ENCODE measurements at places on chromosomes 12 and 14.
A peak's percentile ranks its signal among the peaks of the same experiment; 100 is the strongest.

GRCh38 chr12:66312189-66312588, 9.9 kb downstream of the HELB start:
- no peak for DNase-seq

DNA sequence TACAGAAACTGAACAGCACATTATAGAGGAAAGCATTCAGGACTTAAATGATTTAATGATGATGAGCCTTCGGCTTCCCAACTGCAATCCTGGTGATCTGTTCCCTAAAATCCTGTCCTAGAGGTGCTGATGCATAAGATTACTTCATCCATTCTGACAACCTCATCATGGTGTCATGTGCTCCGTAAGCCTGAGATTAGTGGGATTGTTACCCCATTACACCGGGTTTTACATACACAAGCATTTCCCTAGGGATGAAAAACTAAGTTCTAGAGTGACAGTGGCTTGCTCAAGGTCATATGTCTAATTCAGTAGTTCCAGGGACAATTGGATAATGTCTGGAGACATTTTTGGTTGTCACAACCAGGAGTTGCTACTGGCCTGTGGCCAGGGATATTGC, 2.5 kb upstream of the RNASE13 start:
- no peak for DNase-seq

- DNase-seq, result no peak
Measured at GRCh38 chr12:110921262-110921661, 883 bp upstream of the MYL2 start.

DNA sequence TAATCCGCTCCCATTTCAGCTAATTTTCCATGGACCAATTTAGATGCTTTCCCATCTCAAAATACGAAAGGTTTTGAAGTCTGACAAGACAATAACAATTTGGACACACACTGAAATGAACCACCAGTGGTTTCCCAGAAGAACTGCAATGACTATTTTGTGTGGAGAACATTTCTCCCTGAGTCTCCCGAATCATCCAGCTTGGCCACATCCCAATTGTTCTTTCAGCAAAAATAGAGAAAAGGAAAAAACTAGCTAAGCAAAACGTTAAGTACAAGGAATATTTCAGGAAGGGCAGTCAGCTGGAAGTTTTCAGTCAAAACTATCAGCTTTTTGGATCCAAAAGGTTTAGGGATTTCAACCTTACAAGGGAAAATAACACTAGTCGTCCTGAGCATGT, 390.6 kb downstream of the KCNH5 start:
- DNase-seq, result no peak

GRCh38 chr12:58425481-58426392, 484.4 kb downstream of the ATP23 start:
- DNase-seq, result no peak

GRCh38 chr12:89328151-89329030, 23.9 kb downstream of the DUSP6 start:
- no peak for DNase-seq

DNA sequence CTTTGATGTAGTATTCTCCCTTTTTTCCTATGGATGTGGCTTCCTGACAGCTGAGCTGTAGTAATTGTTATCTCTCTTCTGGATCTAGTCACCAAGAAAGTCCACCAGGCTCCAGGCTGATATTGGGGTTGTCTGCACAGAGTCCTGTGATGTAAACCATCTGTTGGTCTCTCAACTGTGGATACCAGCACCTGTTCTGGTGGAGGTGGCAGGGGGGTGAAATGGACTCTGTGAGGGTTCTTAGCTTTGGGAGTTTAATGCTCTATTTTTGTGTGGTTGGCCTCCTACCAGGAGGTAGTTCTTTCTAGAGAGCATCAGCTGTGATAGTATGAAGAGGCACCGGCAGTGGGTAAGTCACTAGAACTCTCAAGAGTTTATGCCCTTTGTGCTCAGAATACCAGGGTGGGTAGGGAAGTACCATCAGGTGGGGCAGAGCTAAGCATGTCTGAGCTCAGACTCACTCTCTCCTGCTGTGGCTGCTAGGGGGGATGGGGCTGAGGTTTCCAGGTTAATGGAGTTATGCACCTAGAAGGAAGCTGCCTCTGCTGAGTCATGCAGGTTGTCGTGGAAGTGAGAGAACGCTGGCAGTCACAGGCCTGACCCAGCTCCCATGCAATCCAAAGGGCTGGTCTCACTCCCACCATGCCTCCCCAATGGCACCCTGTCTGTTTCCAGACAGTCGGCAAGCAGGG, 3.0 kb upstream of the TAS2R14 start:
- DNase-seq, result no peak

- no peak for DNase-seq
Measured at GRCh38 chr14:72559202-72559601, 334.7 kb downstream of the DPF3 start.

- DNase-seq, result no peak
Measured at GRCh38 chr12:108403952-108404351, 64.8 kb upstream of the CMKLR1 start.

DNA sequence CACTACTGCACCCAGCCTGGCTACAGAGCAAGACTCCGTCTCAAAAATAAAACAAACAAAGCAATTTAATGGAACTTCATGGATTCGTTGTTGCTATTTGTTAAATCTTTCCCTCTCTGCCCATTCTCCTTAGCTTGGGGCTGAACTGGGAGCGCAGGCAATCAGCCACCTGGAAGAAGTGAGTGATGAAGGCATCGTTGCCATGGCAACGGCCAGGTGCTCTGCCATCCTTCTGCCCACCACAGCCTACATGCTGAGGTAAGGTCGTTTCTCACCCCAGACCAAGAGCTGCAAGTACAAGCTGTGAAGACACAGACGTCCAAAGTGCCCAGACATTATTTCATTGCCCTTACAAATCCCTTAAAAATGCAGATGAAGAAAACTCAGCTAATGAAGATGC, 19.1 kb downstream of the AMDHD1 start:
- DNase-seq, result no peak

DNA sequence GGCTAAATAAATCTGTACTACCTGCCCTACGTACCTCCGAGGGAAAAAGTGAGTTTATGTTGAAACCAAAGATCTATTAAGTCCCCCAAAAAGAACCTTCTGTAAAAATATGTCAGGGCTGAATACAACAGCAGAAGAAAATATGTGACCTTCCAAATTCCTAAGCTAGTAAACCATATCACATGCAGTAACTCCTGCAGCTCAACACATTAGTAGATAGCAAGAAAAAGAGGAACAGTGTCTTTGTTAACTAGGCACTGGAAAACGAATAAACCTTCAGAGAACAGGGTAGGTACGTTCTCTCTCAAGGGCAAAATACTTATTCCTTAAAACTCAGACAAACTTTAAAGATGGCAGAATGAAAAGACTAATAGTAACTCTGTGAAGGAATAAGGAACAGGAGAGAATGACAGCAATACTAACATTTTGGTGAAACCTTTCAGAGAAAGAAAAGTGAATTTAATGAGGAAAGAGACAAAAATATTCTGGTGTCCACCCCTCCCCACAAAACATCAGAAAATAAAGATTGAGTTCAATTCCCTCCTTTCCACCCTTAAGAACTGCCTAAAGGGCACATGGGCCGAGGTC, 18.0 kb downstream of the CBX5 start:
- DNase-seq, result no peak

- DNase-seq, result no peak
Measured at GRCh38 chr12:90410962-90411361, 544.0 kb downstream of the CCER1 start.

DNA sequence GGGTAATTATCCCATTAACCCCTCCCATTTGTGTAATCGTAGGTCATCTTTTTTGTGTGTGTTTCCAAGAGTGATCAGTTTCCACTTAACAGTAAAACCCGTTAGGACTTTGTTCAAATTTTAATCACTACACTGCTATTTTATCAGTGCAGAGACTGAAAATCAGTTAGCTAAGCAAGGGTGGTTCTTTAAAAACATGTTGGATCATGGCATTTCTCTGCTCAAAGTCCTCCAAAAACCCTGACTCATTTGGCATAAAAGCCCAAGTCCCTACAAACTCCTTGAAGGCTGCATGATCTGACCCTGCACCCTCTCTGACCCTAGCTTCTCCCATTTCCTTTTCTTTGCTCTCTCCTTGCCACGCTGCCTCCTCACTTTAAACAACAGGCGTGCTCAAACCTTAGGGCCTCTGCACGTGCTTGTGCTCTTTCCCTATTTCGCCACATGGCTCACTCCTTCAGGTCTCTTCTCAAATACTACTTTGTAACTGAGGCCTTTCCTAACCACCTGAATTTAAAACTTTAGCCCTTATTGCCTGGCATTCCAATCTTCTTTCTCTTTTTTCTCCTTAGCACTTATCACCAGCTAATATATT, 13.2 kb upstream of the OVCH1 start:
- DNase-seq, result no peak

- DNase-seq, result no peak
Measured at GRCh38 chr14:70999117-70999516, 91.9 kb downstream of the PCNX1 start.

- DNase-seq, result no peak
Measured at GRCh38 chr14:105865266-105865903, 339.0 kb downstream of the TMEM121 start.

DNA sequence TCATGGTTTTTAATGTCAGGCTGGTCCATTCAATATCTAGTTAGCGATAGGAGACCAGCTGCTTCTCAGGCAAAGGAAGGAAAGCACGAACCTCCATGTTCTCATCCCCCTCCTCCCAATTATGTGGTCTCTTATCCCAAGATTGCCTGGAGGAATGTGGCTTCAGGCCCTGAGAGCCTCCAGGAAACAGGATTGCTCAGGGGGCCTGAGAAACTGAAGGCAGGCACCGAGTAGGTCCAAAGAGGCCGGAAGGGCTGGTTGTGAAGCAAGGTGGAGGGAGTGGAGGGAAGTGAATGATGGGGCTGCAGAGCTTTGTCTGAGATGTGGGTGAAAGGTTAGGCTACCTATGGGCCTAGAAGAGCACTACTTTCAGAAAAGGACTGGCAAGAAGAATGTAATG, 188.2 kb upstream of the DDHD1 start:
- DNase-seq, result no peak

- no peak for DNase-seq
Measured at GRCh38 chr14:73325630-73326299, 88.5 kb downstream of the PAPLN start.

GRCh38 chr14:101442451-101442850, 118.8 kb upstream of the DIO3 start:
- DNase-seq, result peak; percentile 68

GRCh38 chr14:100134586-100134985, 24.9 kb downstream of the DEGS2 start:
- no peak for DNase-seq

DNA sequence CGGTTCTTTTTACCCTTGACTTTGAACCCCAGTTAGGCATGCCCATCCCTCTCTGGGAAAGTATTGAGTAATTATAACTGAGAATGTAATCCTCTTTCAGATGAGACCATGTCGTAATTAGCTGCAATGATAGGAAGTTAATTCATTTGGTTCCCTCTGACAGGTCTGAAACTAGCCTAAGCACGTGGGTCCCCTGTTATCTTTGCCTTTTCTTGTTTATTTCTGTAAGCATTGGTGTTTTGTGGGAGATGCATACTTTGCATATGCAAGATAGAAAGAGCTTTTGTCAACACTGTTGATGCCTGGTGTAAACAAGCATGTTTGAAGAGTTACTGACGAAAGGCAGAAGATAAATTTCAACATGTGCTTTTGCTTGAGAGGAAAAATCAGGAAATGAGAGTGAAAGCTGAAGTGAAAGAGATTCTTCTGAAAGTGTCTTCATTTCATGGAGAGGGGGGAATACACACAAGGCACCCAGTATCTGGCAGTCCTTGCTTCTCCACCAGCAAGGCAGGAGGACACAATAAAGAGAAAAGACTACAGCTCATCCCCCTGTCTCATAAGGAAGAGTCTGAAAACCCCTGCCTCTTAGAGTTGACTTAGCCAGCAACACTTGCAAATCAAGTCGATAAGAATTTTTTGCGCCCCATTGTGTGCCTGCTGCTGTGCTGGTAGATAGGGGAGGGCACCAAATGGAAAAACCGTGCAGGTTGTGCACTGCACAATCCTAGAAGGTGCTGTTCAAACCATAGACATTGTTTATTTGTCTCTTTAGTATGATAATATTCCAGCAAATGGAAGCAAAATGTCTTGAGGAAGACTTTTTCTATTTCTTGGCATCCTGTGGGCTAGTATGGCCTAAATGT, 77.8 kb downstream of the SLC24A4 start:
- no peak for DNase-seq

Measured in stimulated activated naive CD8-positive, alpha-beta T cell treated with anti-CD3 and anti-CD28 coated beads, Interleukin-15, Interleukin-2, amounts not matched to agents 100 U/mL and 50 U/mL, for 24 hours (primary cell).